ENCODE measurements at places on chromosomes 3 and 15. TPM values are rescaled to one million over a fixed set of nuclear protein-coding genes. Genes with fewer than 3 reads are reported as not detected.
A peak's percentile ranks its signal among the peaks of the same experiment; 100 is the strongest.

Gene ZIC1
- total RNA-seq: 29.3 TPM

Gene ZPLD1
- total RNA-seq: 1.1 TPM

Gene IFT57
- 39.0 TPM for total RNA-seq

Gene SLC24A5
- total RNA-seq: not detected

Gene KIF7
- 14.1 TPM for total RNA-seq

DNA sequence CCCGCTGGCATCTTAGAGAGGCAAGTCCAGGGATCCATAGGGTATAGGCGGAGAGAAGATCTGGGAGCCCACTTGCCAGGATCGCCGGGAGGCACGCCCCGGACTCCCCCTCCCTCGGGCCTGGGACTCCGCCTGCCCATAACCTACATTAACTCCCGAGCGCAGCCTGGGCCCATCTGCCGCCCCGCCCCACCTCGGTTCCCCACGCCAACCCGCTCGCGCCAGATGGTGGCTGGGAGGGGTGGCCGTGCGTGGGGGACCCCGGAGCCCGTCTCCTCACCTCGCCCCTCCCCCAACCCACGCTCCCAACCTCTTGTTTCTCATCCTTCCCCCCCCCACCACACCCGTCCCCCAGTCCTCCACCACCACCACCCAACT, 1.7 kb upstream of the DLL4 start:
- DNase-seq: no peak

DNA sequence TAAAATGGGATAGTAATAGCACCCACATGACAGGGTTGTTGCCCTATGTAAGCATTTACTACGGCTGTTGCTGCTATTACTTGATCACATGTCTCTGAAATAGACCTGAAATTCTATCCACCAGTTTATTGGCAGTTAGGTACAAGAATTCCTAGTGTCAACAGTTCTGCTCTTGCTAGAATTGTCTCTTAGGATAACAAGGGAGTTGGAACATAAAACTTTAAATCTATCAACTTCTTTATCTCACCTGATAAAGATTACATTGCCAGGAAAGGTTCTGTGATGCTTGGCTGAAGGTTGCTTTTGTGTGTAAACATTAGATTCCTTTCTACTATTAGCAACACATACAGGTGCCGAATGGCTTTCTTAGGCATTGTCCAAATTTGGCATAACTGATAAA, 38.7 kb downstream of the ATP13A4 start:
- DNase-seq: no peak

DNA sequence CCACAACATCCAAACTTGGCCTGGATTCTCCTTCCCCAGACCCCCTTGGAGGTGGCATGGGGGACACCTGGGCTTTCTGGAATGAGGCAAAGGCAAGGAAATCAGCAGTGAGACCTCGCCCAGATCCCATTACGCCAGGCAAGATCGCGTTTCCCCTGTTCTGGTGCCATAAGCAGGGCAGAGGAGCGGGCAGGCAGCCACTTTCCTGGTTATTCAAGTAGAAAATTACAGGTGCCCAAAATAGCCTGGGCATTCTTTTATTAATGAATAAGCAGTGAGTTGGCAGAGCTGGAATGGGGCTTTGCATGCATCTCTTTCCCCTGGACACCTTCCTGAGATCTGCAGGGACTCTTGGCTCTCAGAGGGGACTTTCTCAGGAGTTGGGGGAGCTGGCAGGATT, 31.5 kb upstream of the FAM107A start:
- DNase-seq: no peak

DNA sequence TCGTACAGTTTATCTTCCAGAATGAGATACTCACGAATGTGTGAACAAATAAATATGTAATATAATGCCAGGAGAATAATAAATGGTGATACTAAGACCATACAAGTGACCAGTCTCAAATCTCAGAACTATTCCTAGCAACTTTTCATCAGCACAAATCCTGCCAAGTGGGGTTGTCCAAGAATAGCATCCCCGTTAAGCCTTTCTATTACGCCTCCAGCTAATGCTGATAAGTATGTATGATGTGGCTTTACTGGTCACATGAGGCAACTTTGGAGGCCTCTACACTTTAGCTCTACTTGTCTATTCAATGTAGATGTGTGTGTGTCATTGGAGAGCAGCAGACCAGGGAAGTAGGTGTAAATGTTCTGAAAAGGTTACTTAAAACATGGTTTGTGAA, 129.5 kb downstream of the KCNMB2 start:
- DNase-seq: no peak

DNA sequence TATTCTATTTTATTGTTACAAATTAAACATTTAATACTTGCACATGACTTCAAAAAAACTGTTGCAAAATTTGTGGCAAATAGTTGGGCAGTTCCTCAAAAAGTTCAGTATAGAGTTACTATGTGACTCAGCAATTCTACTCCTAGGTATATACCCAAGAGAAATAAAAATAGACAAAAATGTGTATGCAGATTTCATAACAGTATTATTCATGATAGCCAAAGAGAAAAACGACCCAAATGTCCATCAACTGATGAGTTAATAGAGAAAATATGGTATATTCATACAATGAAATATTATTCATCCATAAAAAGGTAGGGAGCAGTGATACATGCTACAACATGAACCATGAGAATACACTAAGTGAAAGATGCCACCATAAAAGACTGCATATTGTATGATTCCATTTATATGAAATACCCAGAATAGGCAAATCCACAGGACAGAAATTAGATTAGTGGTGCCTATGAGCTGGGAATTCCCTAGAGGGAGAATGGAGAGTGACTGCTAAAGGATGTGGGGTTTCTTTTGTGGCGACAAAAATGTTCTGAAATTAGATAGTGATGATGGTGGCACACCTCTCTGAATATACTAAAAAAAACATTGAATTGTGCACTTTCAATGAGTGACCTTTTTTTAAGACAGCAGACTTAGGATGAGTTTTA, 31.6 kb upstream of the CLASP2 start:
- peak; percentile 75 for DNase-seq

GRCh38 chr3:14336749-14337598, 65.4 kb upstream of the SLC6A6 start:
- DNase-seq: no peak
